ENCODE measurements at places on chromosomes 5 and 9. TPM values are rescaled to one million over a fixed set of nuclear protein-coding genes. Genes with fewer than 3 reads are reported as not detected.

The FAF2 gene
- 32.6 TPM for total RNA-seq

GRCh38 chr9:84703793-84704192, 34.3 kb downstream of the NTRK2 start:
- DNase-seq: no peak

DNA sequence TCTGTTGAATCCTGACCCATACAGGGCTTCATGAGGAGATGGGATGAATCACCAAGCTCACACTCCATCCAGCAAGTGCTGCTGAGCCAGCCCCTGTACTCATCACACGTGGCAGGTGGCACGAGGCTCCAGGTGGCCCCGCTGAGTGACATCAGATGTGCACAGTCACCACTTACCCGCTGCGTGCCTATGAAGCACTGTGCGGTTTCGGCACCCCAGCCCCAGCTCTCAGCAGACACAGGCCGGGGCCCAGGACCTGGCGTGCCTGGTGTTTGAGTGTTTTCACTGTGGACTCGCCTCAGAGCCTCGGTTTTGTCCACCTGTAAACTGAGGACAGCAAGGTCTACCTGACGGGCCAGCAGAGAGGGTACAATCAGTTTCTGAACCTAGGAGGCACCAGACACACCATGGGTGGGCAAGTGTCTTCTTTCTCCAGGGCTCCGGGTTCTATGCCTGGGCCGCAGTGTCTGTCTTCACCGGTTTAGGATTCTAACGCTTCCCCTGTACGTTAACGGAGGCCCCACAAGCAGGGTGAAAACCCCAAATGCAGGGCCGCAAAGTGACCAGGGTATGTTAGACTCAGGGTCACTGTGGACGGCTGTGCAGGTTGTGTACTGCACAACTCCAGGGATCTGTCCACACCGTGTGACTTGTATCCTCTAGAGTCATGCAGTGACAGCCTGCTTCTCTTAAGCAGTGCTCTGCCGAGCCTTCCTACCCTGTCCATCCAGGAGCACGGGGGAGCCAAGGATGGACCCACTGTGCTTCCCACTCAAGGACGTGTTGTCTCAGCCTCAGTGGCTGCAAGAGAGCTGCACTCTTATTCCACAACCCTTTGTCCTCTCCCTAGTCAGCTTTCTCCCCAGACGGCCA, 44.3 kb upstream of the COL5A1 start:
- DNase-seq: no peak

DNA sequence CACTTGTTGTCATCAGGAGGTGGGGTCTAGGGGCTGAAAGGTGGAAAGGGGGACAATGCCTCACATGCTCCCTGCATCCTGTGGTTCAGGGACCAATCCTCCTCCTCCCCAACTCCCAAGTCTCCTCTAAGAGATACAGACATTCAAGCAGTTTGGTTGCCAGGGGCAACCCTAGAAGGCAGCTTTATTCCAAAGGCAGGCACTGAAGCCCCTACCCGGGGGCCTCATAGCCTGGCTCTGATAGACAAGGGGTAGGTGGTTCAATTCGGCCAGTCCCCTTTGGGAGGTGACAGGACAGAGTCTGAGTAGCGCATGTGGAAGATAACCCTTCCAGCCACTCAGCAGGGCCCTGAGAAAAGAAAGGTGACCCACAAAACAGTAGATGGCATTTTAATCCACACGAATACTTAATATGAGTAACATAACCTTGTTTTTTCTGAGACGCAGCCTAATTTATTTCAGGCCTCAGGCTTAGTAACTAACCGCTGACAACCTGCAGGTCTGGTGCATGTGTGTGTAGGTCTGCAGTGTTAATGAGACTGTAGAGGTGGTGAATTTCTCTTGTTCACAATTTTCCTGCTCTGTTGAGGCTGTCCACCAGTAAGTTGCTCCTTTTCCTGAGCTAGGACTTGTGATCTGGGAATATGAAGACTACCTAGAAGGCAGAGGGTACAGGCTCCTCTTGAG, 31.3 kb upstream of the HSPA9 start:
- no peak for DNase-seq

The KCNT1 gene
- total RNA-seq: 0.34 TPM

DNA sequence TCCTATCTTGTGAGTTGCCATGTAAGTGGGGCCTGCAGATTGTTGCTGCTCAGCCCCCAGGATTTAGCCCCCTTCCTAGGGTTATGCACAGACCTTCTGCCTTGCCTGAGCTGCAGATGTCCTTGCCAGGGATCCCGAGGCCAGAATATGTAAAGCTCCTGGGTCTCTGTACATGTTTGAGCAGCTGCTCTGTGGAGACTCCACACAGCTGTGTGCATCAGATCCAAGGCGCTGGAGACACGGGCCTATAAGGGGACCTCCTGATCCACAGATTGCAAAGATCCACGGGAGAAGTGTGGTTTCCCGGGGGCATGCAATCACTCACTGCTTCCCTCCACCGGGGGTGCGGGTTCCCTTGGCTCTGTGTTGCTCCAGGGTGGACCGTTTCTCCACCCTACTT, 28.9 kb downstream of the TAF11L14 start:
- DNase-seq: no peak

- peak; percentile 66 for DNase-seq
Observed at GRCh38 chr5:172854451-172854871, 20.4 kb downstream of the ERGIC1 start.

- no peak for DNase-seq
Observed at GRCh38 chr9:92723299-92723625, 41.4 kb downstream of the BICD2 start.

The LMAN2 gene
- total RNA-seq: 139 TPM

DNA sequence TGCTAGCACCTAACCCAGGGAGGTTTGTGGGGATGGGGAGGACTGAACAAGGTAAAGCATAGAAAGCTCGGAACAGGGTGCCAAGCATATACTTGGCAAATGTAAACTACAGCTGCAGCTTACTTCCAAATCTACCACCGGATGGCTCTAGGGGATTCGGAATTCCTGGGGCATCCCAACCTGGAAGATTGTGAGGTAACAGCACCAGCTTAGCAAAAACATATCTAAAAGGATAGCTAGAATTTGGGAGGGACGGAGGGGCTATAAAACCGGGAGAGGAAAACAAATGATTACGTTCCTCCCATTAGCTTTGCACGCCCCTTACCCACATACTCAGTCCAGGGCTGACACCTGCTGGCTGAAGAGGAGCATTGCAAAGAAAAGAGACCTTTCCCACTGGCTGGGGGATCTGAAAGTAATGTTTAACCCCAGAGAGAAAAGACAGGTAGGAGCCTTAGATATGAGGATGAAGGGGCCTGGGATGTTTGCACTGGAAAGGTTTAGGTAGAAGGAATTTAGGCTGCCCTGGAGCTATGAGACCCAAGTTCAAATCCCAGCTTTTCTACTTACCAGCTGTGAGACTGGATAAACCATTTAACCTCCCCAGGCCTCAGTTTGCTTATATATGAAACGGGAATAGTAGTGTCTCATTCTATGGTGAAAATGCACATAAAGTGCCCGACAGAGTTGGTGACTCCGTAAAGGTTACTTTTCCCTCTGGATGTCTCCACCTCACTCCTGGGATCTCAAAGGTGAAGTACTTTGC, 73.6 kb downstream of the FAM114A2 start:
- no peak for DNase-seq

DNA sequence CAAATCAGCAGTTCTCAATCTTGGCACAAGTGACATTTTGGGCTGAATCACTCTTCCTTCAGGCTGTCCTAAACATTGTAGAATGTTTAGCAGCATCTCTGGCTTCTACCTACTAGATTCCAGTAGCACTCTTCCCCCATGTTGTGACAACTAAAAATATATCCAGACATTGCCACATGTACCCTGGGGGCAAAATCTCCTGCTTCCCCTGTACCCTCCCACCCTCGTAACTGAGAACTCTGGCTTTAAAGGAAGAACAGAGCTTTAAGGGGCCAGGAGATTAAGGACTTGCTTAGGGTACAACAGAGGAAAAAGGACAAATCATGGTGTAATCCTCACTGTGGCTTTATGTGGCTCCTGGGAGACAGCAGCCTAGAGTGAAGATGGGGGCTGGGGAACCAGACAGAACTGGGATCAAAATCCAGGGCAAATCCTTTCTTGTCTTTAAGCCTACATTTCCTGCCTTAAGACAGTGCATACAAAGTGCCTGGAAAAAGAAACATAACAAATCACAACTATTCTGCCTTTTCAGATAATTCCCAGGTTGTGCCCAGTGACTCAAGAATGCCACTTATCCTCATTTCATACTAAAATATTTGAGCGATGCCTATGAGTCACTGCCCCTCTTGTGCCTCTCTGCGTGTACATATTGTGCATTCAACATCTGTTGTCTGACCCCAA, 109.3 kb downstream of the DAPK1 start:
- DNase-seq: no peak

The PCDH1 gene
- total RNA-seq: 147 TPM
